NCI-H187 (cell line): ENCODE measurements at places on chromosomes 3 and 15.

GRCh38 chr3:127287840-127288239 lies at the start of gene PRR20G:
Gene PRR20G, minus strand, starts transcription at chr3:127288046. Its CDS starts 681 bp downstream, at chr3:127287365.
- DNase-seq: no peak

DNA sequence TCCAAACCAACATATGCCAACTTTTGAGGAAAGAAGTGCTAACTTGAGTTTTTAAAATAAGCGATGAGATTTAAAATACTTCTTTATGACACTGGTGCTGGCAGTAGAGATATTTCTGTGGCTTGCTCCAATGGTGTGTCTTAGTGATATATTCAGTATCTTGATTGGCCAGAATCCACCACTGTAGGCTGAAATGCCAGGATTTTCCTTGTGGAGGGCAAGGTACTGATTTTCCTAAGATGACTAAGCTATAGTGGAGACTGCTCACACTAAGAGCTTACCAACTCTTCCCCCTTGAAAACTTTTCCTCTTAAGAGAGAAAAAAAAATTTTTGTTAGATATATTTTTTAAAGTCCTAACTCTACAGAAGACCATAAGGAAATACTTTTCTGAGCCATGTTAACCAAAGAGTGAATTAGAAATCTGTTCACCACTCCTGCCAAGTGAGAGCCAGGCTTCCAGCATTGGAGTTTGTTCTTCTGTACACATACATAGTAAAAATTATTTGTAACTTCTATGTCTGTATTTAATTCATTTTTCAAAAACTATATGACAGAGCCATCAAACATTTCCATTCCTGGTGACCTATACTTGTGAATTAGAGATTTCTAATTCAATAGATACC lies 109.1 kb downstream of the PPP2R3A start:
- no peak for DNase-seq

- DNase-seq: peak; percentile 21
Observed at GRCh38 chr15:42059661-42060476, 34.5 kb downstream of the PLA2G4D start.

DNA sequence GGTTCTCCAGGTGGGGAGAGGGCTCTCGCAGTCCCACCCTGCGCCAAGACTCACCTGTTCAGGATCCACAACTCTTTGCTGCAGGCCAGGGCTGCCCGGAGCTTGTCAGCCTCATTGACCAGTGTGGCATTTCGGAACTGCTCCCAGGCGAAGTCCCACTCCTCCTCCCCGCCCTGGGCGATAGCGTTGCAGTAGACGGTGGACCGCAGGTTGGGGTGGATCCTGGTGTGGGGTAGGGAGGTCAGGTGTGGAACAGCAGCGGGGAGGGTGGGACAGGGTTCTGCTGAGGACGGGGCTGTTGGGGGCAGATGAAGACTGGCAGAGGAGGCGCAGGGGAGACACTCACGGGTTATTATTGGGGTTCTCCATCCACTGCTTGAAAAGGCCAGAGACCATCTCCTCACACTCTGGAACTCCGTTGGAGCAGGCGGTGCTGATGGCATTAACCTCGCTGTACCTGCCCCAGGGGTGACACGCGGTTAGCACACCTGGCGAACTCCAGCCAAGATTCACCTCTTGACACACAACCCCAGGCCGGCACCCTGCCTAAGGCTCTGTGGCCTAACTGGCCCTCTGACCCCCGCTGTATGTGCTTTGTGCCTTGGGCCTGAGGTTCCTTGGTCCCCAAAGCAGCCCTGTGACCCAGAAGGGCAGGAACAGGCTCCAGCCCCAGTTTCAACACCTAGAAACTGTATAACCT lies 16.1 kb downstream of the MESP2 start:
- no peak for DNase-seq

- DNase-seq: no peak
Observed at GRCh38 chr15:77081971-77082370, 11.1 kb upstream of the TSPAN3 start.

GRCh38 chr15:41231422-41232226 lies 556 bp downstream of the CHP1 start:
- DNase-seq: no peak

GRCh38 chr3:40523781-40524180 lies 979 bp upstream of the ZNF621 start:
- no peak for DNase-seq

- DNase-seq: no peak
Observed at GRCh38 chr3:107657971-107658370, 135.2 kb downstream of the BBX start.

- DNase-seq: no peak
Observed at GRCh38 chr15:79209690-79210089, 72.8 kb upstream of the ANKRD34C start.

DNA sequence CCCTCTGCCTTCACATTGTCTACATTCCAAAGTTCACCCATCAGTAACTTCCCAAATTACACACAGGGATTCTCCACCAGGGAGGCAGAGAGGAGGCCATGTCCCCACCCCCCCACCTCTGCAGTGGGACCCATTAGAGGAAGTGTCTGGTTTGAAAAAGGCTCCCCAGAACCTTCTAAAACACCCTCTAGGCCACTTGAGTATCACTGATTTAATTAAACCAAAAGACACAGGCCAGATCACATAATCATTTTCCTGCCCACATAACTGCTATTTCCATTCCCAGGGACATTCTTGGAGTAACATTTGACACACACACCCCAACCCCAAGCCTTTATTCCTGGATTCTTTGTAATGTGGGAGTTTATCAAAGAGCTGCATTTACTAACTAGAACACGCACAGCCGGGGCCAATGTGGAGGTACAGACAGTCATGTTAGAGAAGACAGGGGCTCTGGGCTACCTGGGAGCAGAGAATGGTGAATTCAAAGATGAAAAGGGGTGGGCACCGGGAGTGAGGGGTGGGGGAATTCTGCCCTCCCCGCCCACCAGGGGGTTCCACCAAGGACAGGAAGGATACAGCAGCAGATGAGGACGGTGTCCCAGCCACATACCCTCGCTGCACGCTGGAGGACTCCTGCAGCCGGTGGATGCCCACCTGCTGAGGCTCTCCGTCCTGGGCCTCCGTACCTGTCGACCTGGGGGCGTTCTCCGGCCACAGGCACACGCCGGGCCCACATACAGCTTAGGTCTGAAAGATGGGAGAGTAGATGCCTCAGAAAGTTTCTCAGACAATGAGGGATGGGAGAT lies 201.4 kb upstream of the CTNNB1 start:
- no peak for DNase-seq

DNA sequence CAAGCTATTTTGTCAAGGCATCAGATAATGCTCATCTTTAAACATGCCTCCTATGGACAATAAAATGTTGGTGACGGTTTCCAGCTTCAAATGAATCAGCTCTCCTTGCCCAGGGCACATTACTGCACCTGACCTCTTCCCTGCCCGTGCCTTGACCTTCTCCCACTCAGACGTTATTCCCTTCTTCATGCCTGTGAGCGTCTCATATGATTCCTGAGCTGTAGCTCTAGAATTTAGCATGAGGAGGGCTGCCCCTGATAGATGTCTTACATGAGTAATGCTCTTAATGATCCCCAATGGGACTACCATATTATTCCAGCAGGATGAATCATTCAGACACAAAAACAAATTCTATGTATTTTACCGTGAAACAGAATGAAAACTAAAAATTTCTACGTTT lies 762.7 kb downstream of the ROBO1 start:
- no peak for DNase-seq

- DNase-seq: no peak
Observed at GRCh38 chr3:122104515-122105194, 49.5 kb downstream of the CD86 start.

DNA sequence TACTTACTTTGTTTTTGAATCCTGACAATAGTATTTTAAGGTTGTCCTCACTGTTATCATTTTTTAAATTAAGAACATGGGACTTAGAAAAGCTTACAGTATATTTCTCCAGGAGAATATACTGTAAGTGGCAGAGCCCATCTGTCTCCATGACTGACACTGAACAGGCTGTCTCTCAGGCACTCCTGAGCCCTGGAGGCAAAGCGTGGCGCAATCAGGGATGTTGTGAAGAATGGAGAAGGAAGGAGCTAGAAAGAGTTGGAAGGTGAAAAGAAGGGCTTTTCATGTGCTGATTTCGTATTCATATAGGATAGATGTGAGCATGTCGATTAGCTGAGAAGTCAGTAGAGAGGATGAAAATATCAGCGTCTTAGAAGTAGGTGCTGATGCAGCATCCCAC lies 41.5 kb downstream of the FGF12 start:
- no peak for DNase-seq

GRCh38 chr15:69377216-69377970 lies 36.8 kb upstream of the KIF23 start:
- DNase-seq: no peak

DNA sequence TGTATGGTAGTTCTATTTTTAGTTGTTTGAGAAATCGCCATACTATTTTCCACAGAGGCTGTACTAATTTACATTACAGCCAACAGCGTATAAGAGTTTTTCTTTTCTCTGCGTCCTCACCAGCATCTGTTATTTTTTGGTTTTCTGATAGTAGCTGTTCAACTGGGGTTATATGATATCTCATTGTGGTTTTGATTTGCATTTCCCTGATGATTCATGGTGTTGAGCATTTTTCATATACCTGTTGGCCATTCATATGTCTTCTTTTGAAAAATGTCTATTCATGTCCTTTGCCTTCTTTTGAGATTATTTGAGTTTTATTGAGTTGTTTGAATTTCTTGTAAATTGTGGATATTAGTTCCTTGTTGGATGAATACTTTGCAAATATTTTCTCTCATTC lies 114.6 kb downstream of the LRRK1 start:
- DNase-seq: no peak

- no peak for DNase-seq
Observed at GRCh38 chr3:62605413-62606068, 232.2 kb upstream of the FEZF2 start.

- no peak for DNase-seq
Observed at GRCh38 chr15:66494262-66494661, 3.3 kb downstream of the SNAPC5 start.

- DNase-seq: no peak
Observed at GRCh38 chr3:78221300-78221699, 1181.4 kb downstream of the ROBO2 start.

DNA sequence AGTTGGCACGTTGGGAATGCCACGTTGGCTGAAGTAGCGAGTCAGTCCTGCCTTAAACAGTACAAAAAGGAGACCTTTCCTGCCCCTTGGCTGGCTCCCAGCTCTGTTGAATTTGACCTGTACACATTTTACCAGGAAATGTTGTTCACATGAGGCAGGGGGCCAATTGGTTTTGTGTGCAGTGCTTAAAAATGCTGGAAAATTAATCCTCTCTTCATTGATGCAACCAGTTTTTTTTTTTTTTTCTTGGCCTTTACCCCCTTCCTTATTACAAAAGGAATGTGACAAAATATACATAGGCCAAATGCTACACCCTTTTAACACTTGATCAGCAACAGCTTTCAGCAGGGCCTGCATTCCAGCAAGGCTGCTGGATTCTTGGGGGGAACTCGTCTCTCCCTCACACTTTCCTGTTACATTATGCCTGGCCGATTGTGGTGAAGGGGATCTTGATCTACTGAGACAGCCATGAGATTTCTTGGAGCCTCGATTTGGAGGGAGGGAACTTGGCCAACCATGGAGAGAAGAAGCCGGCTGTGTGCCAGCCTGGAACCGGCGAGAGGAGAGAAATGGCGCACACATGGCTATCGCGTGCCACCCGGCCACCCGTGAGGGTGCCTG lies 93.1 kb downstream of the DNASE1L3 start:
- no peak for DNase-seq

DNA sequence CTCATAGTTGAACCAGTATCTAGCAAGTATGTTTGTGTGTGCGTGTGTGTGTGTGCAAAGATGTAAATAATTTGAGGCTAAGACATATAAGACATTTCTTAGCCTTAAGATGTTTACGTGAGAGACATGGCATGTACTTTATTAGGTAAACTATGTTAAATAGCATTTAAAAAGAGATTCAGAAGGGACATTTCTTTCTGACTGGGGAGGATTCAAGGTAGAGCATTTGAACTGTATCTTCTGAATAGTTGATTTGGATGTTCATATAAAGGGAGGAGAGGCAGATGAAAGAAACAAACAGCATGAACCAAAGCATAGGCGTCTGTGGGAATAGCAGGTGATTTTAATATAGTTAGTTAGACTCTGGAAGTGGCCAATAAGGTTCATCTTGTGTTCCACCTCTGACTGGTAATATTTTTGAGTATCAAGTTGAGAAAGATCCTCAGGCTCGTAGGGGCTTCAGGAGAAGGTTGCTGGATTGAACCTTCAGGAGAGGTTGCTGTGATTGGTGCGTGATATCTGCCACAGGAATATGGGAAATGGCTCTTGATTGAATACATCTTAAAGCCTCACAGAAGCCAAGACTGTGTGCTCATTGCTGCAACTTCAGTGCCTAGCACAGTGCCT lies 12.6 kb downstream of the NFKBIZ start:
- DNase-seq: no peak

- no peak for DNase-seq
Observed at GRCh38 chr3:12288182-12289129, at the start of gene PPARG. Gene PPARG, plus strand, starts transcription at chr3:12289070. Its CDS starts 90,642 bp downstream, at chr3:12379712.

DNA sequence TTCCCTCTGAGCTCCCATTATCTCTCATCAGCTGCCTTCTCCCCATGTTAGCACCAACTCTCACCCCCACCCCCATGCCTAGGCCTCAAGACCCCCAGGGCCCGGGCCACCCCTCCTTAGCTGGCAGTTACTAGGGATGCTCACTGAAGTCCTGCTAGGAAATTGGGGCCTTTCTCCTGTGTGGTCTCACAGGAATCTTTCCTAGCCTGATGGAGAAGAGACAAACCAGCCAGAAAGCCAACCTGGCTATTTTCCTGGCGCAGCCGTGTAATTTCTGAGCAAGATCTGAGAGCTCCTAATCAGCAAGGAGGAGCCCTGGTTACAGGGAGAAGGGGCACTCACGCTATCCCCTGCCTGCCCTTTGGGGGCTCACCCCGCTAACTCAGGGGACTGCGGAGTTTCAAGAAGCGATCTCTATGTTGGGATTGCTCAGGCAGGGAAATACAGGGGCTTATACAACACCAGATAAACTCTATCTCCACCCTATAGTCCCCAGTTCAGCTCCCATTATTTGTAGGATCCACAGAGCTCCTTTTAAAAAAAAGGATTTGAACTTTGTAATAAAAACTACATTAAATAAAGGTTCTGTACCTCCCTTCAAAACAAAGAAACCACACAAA lies 25.2 kb downstream of the NR2F2 start:
- DNase-seq: no peak

GRCh38 chr3:63333815-63334214 lies 55.7 kb downstream of the SYNPR start:
- no peak for DNase-seq

- no peak for DNase-seq
Observed at GRCh38 chr15:85920956-85921355, 126.2 kb upstream of the KLHL25 start.

- no peak for DNase-seq
Observed at GRCh38 chr3:193452338-193452737, 73.8 kb upstream of the ATP13A5 start.
